Right lung (tissue), 10 donors: ENCODE measurements at places on chromosomes 16 and 17.

DNA sequence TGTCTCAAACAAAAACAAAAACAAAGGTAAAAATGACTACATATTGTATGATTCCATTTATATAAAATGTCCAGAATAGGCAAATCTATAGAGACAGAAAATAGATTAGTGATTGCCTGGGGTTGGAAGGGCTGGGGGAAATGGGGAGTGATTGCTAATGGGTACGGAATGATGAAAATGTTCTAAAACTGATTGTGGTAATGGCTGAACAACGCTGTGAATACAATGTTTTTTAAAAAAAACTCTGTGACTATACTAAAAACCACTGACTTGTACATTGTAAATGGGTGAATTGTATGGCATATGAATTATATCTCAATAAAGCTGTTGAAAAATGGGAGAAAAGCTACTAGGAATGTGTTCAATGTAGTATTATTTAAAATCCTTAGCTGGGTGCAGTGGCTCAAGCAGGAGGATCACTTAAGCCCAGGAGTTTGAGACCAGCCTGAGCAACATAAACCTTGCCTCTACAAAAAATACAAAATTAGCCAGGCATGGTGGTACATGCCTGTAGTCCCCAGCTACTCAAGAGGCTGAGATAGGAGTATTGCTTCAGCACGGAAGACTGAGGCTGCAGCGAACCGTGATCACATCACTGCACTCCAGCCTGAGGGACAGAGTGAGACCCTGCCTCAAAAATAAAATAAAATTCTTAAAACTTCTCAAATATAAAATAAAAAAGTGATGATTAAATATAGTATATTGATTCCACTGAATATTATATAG lies 47.9 kb downstream of the TOM1L2 start:
- no peak for DNase-seq

DNA sequence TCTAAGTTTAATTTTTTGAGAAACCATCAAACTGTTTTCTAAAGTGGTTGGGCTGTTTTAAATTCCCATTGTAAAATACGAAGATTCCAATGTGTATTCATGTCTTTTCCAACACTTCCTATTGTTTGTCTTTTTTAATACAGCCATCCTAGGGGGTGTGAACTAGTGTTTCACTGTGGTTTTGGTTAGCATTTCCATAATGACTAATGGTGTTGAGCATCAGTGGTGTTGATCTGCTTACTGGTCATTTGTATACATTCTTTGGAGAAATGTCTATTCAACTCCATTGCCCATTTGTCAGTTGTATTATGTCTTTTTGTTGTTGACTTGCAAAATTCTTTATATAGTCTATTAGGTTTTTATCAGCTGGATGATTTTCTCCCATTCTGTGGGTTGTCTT lies 239.2 kb upstream of the AXIN2 start:
- no peak for DNase-seq

- no peak for DNase-seq
Measured at GRCh38 chr17:64126918-64127317, 3.0 kb downstream of the ERN1 start.

- no peak for DNase-seq
Measured at GRCh38 chr16:85731179-85731578, 19.7 kb downstream of the C16orf74 start.

- no peak for DNase-seq
Measured at GRCh38 chr17:2808367-2809335, 12.4 kb downstream of the RAP1GAP2 start.

GRCh38 chr17:82054351-82055022 lies 2.8 kb downstream of the GPS1 start:
- no peak for DNase-seq

DNA sequence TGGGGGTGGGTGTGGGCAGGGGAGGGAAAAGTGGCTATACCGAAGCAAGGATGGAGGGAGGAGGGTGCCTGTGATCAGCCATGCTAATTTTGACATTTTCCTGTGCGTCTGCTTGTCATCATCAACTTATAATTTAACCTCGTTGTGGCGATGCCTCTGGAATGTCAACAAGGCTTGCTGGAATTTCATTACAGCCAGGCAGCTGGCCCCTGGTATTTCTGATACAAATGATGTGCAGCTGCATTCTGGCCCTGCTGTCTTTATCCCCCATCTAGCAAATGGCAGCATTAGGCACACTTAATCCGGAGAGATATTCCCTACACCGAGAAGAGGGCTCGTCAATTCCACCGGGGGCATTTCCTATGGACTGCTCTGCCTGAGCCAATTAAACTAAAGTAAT lies 278.3 kb upstream of the CCL2 start:
- DNase-seq, result no peak

- no peak for DNase-seq
Measured at GRCh38 chr17:43176119-43176570, 5.1 kb downstream of the NBR1 start.

DNA sequence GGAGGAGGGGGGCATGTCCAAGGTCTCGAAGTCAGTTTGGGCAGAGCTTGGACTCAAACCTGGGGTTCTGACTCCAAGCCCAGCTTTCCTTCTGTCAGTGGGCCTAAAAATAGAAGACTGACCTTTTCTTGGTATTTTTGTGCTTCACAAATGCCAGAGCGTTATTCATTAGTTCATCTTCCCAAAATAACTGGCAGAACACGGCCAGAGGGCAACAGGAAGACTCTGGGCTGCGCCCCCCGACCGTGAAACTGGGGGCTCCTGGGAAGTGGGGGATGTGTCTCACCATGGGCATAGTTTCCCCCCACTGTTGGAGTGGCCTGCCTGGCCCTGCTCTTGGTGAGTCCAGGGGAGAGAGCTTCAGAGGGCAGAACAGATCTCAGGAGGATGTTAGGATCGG lies 94.0 kb downstream of the SOCS1 start:
- DNase-seq, result no peak

- peak; percentile 90 for DNase-seq
Measured at GRCh38 chr16:72198021-72198711, 26.2 kb upstream of the PMFBP1 start.

GRCh38 chr17:64244165-64244564 lies 18.9 kb downstream of the TEX2 start:
- no peak for DNase-seq
